NCI-H345 (cell line): ENCODE measurements at places on chromosomes 12 and 14.

DNA sequence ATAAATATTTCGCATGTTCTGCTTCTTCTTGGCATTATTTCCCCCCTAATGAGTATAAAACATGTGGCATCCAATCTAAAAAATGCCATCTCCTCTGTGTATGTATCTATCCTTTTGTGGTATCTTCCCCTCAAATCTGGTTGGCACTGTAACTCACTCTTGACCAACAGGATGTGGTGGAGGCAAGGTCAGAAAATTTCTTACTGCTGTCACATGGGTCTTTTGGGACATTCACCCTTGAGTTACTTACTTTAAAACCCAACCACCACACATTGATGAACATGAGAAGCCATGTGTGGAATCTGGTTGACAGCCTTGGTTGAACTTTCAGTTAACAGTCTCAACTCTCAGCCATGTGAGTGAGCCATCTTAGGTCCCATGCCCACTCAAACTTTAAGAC, 516.9 kb downstream of the SLC16A7 start:
- DNase-seq, result no peak

GRCh38 chr14:66254038-66254437, 232.1 kb upstream of the CCDC196 start:
- DNase-seq, result no peak

DNA sequence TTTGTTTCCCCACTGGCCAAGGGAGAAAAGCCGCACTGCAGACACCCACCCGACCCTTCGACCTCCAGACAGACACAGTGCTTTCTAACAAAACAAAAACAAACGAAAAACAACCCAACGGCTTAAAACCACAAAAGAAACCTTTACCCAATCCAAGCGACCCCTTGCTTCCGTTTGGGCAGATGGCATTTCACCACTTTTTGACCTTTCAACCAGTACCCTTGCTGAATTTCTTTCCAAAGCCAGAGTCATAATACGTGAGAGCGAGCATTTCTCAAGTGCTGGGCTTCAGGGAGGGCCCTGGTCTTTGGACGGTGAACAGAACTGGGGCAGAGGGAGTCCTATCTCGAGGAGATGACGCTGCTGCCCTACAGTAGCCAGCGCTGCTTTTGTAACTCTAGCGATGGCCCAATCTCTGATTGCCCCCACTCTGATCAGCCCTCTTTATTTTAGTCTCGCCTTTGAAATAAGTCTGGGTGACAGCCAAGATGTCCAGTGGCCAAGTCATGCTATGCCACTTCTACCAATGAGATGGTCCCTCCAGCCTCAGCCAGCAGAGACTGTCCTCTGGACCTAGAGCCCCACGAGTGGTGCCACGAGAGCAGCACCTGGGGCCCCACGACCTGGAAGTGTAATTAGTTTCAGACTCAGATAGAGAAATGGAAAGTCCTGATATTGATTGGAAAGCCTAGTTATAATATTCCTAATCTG, 21.9 kb upstream of the ADIPOR2 start:
- no peak for DNase-seq

DNA sequence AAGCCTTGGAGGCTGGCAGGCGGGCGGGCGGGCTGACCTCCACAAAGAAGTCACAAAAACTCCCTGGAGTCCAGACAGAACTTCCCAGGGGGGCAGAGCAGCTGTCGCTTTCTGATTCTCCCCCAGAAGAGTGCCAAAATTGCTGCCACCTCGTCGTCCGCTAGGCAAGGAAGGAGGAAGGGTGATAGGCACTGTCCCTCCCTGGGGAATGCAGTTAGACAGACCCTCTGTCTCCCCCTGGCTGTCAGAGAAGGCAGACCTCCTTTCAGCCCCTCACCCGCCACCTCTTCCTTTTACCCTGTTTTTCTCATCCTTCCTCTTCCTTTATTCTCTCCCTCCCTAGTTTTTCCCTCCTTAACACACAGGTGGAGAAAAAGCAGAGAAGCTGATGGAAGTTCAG, 18.7 kb downstream of the GRIN2B start:
- DNase-seq, result no peak

GRCh38 chr14:75018694-75019093, 16.0 kb downstream of the EIF2B2 start:
- DNase-seq, result no peak

GRCh38 chr12:14951851-14952250, 9.6 kb downstream of the ARHGDIB start:
- DNase-seq, result no peak

DNA sequence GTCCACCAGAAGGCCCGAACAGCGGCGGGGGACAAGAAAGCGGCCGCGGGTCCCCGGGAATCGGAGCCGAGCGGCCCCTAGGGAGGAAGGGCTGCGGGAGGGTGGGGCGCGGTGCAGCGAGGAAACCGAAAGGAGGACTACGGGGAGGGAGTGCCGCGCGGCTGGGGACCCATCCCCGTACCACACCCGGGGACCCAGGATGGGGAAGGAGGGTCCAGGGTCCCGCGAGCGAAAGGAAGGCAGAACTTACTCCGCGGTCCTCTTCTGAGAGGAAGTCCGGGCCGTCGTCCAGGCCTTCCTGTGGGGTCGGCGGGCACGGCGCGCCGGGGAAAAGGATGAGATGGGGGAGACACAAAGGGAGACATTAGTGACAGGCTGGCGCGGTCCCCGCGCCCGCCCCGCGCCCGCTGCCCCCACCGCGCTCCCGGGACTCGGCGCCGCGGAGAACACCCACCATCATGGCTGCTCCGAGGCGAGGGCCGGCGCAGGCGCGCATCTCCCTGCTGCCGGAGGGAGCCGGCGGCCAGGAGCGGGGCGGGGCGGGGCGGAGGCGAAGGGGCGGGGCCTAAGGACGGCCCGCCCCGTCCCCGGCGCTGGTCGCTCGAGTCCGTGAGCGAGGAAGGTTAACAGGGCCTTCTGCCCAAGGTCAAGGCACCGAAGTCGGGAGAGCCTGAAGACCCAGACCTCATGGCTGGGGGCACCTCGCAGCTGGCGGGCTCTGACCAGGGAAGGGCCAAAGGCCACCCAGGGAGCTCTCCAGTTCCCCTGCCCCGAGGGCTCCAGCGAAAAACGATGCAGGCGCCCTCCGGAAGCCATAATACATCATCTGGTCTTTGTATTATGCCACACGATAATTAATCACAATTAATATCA, at the start of gene SNX6:
Gene SNX6, minus strand, starts transcription at position 492 of the 873 bp plus-strand sequence. Its CDS starts 32 bp downstream, at position 460.
- DNase-seq, result peak; percentile 91

DNA sequence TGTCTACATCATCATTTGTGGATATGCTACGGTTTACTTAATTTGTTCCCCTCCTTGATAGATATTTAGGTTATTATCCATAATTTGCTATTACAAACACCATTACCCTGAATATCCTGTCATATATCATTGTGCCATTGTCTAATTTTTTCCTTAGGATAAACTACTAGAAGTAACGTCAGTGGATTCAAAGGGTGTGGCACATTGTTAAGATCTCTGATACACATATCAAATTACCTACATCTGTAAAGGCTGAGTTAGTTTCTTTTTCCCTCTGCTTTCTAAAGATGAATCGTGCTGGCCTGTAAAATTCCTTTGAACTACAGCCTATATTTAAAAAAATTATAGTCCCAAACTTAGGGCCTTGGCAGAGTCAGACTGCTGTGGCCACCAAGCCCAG, 53.9 kb upstream of the STRN3 start:
- no peak for DNase-seq

- no peak for DNase-seq
Observed at GRCh38 chr14:58794993-58795762, 157.4 kb downstream of the DACT1 start.

- DNase-seq, result peak; percentile 75
Observed at GRCh38 chr12:1220127-1221092, 229.4 kb downstream of the ERC1 start.

GRCh38 chr12:63294327-63294632, 143.3 kb upstream of the AVPR1A start:
- DNase-seq, result no peak

- DNase-seq, result peak; percentile 39
Observed at GRCh38 chr12:47307680-47308399, 228.1 kb upstream of the AMIGO2 start.

DNA sequence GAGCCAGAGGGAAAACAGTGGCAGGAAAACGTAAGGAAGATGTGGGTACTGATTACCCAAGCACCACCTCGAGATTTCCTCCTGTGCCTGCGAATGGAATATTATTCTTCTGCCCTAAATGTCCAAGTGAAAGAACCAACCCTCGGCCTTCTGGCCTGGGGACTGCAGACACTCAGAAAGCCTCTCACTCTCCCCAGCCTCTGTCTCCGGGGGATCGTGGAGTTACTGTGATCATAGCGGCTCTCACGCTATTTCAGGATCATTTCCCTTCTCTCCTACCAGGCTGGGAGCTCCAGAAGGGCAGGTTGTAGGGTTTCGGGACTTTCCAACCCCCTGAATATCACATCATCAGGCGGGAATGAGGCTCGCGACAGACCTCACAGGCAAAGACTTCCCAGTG, 68.9 kb downstream of the KDM2B start:
- DNase-seq, result no peak

DNA sequence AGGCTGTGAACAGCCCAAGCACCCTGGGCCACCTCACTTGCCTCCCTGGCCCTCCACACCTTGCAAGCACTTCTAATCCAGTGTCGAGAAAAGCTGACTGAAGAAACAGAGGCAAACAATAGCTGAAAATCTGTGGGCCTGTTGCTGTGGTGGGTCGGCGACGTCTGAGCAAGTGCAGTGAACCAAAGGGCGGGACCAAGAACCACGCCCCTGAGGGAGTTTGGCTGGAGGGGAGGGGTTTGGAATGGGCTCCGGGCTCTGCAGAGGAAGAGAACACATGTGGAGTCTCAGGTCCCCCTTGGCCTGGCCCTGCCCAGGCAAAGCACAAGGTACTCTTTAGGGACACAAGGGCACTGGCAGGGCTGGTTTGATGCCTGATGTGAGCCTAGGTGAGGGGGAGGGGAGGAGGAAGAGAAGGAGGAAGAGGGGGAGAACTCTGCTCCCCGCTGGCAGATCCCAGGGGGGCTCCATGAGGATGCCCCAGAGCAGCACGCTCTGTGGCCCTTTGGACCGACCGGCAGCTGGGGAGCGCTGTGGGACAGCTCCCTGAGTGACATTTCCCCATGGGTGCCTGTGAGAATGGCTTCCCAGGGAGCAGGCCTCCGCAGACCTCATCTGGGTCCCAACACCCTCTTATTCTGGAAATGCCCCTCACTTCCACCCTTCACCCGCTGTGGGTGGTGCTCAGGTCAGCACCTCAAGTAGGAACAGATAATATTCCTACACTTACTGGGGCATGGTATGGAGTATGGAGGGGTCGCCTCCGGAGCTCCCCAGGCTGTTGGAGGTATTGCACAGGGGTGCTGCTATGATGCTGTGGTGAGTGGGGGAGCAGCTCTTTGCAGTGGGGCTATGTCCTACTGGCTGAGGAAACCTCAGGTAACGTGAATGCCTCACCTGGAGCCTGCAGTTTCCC, 85.5 kb downstream of the CPSF2 start:
- no peak for DNase-seq

DNA sequence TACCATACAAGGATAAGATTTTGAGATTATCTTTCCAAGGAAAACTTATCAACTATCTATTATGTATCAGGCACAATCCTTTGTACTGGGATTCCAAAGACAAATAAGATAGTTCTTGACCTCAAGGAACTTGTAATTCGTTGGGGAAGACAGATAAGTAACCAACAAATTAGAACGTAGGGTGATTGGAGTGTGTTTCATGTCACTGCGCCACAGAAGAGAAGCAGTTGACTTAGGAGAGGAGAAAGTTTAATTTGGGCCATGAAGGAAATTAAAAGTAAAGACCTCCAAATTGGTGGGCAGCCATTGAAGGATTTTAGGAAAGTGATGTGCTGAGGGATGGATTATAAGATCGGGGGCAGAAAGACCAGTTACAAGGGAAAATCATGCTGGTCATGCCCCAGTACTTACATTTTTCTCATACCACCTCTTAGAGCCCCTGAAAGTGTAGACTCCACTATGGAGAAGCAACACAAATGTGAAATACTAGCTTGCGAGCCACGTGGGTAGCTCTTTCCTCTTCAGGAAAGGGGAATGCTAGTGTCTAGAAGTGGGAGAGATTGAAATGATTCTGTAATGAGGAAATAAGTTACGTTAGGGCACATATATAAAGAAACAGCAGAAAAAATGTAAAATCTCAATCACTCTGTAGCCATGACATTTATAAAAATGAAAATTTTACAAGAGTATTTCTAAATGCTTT, 148.7 kb downstream of the ETV6 start:
- DNase-seq, result no peak

DNA sequence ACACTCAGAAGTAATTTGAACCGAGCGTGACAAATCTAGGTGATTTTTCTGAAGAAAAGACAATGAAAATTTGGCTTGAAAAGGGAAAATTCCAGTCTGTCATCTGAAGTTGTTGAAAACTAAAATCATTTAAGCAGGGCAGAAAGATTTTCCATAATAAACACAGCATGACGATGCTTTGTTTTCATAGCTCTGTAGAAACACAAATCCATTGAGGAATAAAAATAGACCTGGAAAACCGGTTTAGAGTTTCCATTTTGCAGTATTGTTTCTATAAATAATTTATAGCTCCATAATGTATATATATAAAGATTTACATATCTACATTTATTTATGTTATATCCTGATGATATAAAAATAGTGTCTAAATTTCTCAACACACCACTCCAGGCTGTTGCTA, 1918.5 kb upstream of the FLRT2 start:
- DNase-seq, result peak; percentile 17

GRCh38 chr14:53231171-53231570, 78.0 kb upstream of the DDHD1 start:
- DNase-seq, result no peak

DNA sequence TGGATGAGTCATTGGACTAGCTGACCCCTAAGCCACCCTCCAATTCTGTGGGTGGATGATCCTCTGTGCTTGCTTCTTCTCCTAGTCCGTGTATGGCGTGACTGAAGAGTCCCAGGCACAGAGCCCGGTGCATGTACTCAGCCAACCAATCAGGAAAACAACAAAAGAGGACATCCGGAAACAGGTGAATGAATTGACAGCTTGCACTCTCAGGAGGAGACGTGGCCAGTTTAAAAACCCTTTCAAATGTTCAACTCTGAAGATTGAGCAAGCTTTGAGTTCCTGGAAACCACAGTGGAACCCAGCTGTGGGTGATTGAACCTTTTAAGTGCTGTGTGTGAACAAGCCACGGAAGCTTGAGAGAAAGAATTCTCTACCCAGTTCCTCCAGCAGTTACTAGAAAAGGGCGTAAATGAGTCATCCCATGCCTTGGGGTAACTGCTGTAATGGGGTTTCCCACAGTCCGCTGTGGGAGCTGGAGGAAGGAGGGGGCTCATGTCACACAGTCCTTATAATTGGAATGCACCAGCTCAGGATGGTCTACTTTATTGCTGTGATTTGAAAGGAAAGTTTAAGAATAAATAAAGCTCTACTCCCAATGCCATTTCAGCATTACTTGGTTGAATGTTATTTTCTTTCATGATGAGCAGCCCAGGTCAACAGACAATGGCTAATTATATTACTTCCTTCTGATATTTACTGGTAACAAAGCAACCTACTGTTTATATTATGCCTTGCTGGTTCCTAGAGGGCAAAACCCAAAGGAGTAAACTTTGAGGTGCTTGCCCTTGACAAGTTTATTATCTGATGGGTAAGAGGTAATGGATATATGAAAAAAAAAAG, 417.0 kb downstream of the DPF3 start:
- DNase-seq, result no peak
